Activated naive CD4-positive, alpha-beta T cell treated with anti-CD3 and anti-CD28 coated beads, Interleukin-2, amount 50 U/mL, for 16 hours (primary cell): ENCODE measurements at places on chromosomes 3 and 15.

GRCh38 chr3:183591881-183592521 is 36.5 kb upstream of the KLHL6 start:
- DNase-seq, result no peak

DNA sequence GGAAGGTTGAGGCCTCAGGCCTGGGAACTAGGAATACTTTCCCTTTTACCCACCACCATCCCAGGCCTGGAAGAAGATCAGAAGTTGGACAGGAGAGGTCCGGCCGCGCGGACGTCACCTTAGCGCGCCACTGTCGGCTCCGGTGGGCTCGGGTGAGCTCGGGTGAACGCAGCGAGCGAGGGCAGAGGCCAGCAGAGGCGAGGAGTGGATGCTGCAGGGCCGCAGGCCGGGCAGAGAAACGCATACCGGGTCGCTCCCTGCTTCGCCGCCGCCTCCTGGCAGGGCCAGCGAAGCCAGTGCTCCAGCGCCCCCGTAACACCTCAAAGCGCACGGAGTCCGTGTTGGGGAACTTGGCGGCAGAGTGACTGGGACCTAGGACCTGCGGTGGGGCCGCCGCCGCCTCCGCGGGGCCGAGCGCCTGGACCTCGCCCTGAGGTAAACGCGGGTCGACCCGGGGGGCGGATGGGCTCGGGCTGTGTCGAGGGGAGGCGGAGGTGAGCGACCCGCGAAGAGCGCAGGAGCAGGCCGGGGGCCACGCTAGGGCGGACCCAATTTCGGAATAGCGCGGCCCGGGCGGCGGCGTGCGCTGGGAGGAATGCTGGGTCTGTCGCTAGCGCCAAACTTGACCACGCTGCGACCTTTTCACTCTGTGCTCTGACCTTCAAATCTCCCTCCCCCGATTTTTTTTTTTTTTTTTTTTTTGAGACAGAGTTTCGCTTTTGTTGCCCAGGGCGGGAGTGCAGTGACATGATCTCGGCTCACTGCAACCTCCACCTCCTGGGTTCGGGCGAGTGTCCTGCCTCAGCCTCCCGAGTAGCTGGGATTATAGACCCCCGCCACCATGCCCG is 1.6 kb downstream of the CYP11A1 start:
- no peak for DNase-seq

- DNase-seq, result no peak
Observed at GRCh38 chr3:30308131-30308530, 298.3 kb upstream of the TGFBR2 start.

GRCh38 chr3:179603321-179603720 is 1.1 kb downstream of the MRPL47 start:
- DNase-seq, result no peak

DNA sequence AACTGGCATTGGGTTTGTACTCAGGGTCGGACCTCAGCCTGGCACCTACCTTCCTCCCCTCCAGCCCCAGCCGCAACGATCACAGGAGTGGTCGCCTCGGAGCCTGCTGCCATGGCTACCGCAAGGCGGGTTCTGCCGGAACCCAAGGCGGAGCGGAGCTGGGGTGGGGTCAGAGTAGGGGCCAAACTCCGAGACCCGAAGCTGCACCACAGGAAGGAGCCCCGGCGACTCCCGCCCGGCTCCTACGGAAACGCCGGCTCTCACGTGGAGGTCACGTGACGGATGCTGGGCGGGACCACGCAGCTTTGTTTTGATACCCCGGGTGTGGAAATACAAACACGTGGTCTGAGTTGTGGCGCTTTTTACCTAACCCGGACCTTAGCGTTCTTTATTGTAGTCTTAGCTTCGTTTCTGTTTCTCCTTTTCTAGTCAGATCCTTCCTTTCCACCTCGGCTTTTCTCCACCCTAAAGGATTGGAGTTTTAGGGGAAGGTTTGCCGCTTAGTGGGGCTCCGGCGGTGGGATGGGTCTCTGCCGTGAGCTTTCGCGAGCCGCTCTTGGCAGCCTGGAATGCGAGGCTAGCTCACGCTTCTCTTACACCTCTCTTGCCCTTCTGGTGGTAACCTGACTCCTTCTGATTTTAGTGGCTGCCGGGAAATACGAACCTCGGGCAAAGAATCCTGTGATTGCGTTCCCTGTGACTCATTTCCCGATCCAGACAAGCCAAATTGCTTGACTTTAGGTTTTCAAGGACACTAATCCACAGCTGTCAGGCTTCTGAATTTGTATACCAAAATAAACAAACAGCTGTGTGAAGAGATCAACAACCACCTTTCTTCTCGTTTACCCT is at the start of gene HSPBAP1:
Gene HSPBAP1 (minus strand): TSS at position 264 of the 849 bp plus-strand sequence. CDS start 151 bp downstream, at position 113.
- peak; percentile 90 for DNase-seq

- DNase-seq, result no peak
Observed at GRCh38 chr15:32687556-32687955, 30.2 kb upstream of the GREM1 start.

- no peak for DNase-seq
Observed at GRCh38 chr3:45319996-45320305, 68.4 kb upstream of the LARS2 start.

- DNase-seq, result no peak
Observed at GRCh38 chr15:74611341-74611740, 4.3 kb upstream of the CLK3 start.

- no peak for DNase-seq
Observed at GRCh38 chr3:197615430-197615829, 59.7 kb upstream of the BDH1 start.
